ENCODE measurements at places on chromosomes 7 and 10.

- DNase-seq = peak; percentile 65
Measured at GRCh38 chr7:41940760-41941343, 238.0 kb upstream of the INHBA start.

- no peak for DNase-seq
Measured at GRCh38 chr7:108053250-108053649, 50.3 kb upstream of the LAMB1 start.

DNA sequence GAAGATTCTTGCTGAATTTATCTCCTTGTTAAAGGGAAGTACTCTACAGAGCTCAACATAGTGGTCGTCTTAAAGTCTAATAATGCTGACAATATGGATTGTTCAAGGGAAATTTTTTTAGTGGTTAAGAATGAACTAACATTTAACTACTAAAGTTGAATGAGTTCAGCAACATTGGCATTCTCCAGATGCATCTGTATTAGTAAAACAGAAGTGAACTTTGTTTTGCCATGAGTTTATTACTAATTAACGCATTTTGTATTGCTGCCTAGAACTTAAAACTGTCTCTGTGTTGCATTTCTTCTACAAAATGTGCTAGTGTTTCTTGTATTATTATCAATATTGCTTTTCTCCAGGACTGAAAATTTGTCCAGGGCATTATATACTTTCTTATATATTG, 67.5 kb downstream of the C1GALT1 start:
- no peak for DNase-seq

DNA sequence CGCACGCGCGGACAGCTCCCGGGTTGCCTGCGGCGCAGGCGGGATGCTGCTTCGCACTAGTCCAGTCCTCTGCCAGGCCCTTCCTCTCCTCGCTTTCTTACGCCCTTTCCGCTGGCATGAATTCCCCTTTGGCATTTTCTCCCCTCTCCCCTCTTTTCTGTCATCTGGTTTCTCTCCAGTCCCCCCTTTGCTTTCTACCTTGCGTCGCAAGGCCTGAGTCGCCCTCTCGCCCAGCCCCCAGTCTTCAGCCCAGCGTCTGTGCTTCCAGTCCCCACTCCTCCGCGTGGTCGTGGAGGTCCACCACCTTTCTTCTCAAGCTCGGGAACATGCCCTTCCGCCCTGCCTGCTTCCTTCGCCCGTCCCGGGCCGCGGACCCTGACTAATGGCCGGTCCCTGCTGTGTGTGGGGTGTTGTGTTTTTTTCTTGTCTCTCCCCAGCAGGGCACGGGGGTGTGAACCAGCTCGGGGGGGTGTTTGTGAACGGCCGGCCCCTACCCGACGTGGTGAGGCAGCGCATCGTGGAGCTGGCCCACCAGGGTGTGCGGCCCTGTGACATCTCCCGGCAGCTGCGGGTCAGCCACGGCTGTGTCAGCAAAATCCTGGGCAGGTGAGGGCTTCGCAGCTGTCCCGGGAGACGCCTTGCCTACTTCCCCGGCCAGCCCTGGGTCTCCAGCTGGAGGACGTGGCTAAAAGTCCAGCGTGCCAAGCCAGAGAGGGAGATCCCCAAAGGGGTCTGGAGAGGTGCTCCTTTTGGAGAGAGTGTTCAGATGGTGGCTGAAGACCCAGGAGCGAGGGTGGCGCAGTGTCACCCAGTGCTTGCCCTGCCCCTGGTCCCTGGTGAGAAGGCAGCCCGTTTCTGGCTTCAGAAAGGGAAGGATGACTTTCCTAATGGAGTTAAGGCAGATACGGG, 4.2 kb downstream of the PAX2 start:
- no peak for DNase-seq

GRCh38 chr10:101062232-101063049, 652 bp downstream of the KAZALD1 start:
- peak; percentile 73 for DNase-seq

DNA sequence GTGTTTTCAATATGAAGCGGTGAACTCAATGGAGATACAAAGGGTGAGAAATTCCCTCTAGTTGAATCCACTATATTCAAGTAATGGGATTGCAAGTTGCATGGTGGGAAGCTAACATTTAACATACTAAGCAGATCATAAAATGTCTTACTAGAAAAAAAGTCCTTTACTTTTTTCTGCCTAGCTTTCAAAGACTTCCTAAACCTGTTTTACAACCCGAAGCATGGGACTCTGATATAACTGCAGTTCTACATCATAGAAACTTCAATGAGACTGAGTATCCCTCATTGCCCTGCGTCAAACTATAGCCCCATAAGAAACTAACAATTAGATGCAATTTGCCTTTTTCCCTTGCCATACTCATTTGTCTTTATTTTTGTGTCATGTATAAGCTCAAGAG, 179.9 kb downstream of the RTKN2 start:
- no peak for DNase-seq

- peak; percentile 43 for DNase-seq
Measured at GRCh38 chr7:1140476-1141104, 19.4 kb downstream of the ZFAND2A start.

DNA sequence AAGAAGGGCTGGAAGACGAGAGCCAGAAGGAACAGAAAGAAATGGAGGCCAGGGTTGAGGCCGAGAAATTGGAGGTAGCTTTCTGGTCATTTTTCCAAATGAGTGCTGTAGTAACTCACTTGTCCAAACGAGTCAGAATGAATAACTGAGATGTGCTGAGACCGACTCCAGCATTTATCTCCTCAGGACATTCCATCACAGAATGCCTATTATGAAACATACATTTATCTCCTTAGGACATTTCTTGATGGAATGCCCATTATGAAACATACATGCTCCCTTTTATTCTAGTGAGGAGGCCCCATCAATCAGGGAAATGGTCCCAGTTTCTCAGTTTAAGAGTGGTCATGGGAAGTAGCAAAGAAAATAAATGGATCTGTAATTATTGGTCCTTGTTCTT, 16.5 kb downstream of the AVL9 start:
- DNase-seq = no peak

DNA sequence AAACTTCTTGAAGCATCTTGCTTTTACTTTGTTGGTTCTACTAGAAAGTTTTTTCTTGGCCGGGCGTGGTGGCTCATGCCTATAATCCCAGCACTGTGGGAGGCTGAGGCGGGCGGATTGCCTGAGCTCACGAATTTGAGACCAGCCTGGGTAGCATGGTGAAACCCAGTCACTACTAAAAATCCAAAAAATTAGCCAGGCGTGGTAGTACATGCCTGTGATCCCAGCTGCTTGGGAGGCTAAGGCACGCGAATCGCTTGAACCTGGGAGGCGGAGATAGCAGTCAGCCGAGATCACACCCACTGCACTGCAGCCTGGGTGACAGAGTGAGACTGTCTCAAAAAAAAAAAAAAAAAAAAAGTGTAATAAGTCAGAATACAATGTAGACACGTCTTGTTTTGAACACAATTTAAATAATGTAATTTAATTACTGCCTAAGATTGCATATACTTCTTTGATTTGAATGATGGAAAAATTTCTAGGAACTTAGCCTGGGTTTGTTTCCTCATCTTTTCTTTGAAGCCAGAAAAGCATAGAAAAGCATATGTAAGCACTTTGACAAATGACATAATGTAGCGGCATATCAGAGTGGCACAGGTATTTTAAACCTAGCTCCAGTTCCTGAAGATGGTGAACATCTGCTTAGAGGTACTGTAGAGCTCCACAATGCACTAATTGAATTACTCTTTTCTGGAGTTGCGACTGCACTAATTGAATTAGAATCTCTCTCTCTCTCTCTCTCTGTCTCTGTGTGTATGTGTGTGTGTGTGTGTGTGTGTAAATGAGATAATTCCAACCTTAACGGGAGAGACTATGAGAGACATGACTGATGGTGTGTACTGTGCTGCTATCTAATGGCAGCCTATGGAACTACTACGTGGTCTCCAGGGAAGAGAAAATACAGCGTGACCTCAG, 87.8 kb downstream of the BTRC start:
- peak; percentile 42 for DNase-seq

DNA sequence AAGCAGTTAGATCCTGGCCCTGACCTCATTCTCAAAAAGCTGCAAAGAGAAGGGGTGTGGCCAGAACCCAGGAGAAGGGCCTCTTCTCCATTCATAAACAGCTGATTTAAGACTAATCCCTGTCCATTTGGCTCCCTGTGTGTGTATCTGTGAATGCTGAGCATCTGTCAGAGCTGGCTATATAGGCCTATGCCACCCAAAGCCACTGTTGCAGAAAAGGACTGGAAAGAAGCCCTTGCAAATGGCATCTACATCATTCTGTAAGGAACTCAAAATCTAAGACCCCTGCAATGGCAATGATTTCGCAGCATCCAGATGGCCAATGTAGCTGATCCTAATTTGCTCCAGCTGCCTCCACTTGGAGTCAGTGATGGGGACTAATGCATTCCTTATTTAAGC, 384.5 kb downstream of the KCNMA1 start:
- no peak for DNase-seq

GRCh38 chr10:82847242-82847641, 972.2 kb downstream of the NRG3 start:
- no peak for DNase-seq

DNA sequence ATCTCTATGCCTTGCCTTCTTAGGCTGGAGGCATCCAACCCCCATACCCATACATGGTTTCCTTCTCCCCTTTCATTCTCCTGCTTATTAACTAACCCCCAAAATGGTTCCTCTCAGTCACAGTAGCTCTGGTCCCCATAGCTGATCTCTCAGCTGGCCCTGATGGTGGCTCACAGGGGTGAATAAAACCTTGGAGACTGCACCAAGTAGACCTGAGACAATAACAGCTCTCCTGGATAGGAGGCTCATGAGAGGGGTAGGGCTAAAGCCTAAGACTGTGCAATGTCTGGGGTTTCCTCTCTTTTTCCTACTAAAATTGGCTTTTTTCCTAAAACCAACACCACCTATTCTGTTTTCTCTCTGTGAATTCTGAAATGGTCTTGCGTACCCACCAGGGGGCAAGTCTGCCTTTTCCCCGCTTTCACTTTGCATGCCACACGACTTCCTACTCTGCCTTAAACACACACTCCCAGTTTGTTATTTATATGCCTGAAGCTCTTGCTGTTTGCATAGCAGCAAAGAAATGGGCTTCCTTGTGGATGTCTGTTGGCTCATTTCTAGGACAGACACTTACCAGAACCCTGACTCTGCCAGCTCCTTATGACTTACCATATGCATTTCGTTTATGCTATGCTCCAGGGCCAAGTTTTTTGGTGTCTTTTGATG, 18.4 kb upstream of the PON1 start:
- no peak for DNase-seq

DNA sequence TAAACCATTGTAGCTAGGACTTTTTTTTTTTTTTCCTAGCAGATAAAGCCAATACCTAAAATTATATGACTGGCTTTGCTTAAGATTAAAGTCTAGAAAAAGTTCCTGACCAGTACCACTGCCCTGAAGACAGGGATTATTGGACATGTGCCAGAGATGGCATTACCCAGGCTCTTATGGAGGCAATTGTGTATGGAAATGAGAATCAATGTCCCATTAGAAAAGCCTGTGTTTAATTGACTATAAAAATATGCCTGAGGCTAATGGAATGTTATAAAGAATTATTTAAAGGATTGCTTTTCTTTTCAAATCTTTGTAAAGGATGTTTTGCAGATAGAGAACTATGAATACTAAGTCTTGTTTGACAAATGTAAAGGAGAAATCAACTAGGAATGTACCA, 196.7 kb downstream of the ANK3 start:
- no peak for DNase-seq

DNA sequence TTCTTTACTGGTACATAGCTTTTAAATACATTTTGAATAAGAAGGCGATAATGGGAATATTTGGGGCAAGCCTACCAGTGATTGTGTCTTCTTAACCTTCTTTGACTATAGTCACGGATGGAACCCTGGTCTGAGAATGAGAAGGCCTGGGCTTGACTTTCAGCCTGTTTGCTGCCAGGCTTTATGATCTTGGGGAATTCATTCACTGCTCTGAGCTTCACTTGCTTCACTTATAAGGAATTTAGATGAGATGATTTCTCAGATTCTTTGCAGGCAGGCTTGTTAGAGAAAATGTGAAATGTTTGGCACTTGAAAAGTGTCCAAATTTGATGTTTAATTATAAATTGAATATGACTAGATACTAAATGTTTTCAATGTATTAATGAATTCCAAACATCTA, 42.5 kb downstream of the NUP205 start:
- DNase-seq = no peak

- DNase-seq = peak; percentile 70
Measured at GRCh38 chr7:150685219-150686029, at the start of gene GIMAP2. Gene GIMAP2, plus strand, starts transcription at chr7:150685706. Its CDS starts 1,354 bp downstream, at chr7:150687060.

DNA sequence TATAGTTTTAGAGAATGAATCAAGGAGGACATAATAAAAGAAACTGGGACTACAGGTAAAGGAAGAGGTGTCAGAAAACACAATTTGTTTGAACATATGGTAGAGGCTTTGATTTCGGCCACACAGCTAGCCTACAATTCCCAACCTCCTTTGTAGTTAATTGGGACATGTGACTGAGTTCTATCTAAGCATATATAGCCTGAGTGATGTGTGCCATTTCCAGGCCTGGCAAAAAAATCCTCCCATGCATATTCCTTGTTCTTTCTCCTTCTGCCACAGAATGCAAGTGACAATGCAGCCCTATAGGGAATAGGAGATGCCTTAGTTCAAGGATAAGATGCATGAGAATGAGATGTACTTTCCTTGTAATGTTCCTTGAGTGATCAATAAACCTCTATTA, 590.7 kb upstream of the STEAP1 start:
- DNase-seq = no peak

- DNase-seq = no peak
Measured at GRCh38 chr7:43311052-43311451, 198.6 kb downstream of the HECW1 start.

GRCh38 chr7:106869954-106870353, 4.9 kb downstream of the PIK3CG start:
- no peak for DNase-seq

DNA sequence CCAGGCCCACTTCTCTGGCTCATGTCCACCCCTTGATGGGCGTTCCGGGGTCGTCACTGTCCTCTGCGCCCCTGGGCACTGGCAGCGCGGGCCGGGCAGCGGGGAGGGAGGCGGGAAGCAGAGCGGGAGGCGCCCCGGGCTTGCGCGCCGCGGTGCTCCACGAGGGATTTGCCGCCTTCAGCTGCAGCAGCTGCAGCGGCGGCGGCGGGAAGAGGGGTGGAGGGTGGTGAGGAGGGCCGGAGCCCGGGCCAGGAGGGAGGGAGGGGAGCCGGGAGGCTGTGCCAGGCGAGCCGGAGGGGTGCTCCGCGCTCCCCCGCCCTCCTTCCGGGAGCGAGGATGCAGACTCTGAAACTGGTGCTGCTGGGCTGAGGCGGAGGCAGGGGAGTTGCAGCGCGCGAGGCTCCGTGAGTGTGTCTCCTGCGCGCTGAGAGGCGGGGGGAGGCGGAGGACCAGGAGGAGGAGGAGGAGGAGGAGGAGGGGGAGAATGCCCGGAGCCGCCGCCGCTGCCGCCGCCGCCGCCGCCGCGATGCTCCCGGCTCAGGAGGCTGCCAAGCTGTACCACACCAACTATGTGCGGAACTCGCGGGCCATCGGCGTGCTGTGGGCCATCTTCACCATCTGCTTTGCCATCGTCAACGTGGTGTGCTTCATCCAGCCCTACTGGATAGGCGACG, at the start of gene LHFPL3:
Gene LHFPL3, plus strand, starts transcription at position 308 of the 674 bp plus-strand sequence.
- DNase-seq = peak; percentile 1

- no peak for DNase-seq
Measured at GRCh38 chr10:116676118-116676517, 55.4 kb downstream of the PNLIPRP2 start.
